Cerebellar nuclear complex (tissue), 1 donor: ENCODE measurements at places on chromosomes 5 and 9.

GRCh38 chr9:83456226-83456625 is 82.0 kb downstream of the FRMD3 start:
- DNase-seq = no peak

DNA sequence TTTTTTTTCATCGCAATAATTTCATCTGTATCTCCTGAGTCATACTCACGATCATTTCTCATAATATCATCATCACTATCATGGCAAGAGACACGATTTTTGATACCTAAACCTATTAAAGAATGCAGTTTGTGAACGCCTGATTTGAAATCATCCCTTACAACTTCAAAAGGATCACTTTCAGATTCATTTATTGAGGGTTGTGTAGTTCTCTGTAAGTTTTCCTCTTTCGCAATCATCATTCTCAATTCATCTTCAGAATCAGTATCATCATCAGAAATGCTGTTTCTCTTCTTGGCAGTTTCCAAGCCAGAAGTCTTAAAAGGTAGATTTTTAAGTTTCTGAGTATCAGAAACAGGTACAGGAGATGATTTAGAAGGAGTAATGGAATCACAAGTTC is 9.7 kb downstream of the NOL8 start:
- DNase-seq = no peak

GRCh38 chr5:124789104-124789605 is 42.7 kb upstream of the ZNF608 start:
- no peak for DNase-seq

DNA sequence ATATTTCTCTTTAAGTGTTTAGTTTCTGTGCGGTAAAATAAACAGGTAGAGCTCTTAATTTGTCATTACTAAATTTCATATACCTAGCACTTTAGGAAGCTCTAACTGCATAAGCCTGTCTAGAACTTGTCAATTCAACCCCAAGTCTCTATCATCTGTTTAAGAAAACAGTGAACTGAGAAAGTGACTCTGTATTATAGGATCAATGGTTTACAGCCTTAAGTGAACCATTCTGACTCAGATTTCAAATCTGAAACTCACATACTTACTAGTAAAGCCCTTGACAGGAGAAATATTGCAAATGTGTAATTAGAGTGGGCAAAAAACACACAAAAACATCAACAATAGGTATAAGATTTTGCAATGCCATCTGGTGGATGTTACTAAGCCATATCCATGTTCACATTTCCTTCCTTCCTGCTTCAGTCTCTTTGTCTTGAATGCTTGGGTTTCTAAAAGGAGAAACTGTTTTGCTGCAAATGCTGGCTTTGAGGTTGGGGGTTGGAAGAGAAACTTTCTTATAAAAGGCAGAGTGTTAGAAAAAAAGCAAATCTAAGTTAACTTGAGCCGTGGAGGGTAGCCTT is 101.8 kb downstream of the DOCK8 start:
- DNase-seq = no peak
